ENCODE measurements at places on chromosomes 6 and 20. TPM values are rescaled to one million over a fixed set of nuclear protein-coding genes. Genes with fewer than 3 reads are reported as not detected.

Gene SLC22A23
- total RNA-seq, result 13.9 TPM

Gene RFX6
- not detected for total RNA-seq

Gene TRIM40
- total RNA-seq, result not detected

Gene ENPP3
- 0.81 TPM for total RNA-seq

Gene MRAP2
- total RNA-seq, result 0.49 TPM

Gene ACTL10
- 2.4 TPM for total RNA-seq

Gene HECA
- 13.5 TPM for total RNA-seq

Gene MATN4
- not detected for total RNA-seq

Gene ME1
- total RNA-seq, result 21.7 TPM

Gene FAM209B
- not detected for total RNA-seq

Gene SDHAF4
- total RNA-seq, result 12.5 TPM

Gene VSX1
- not detected for total RNA-seq

Gene LTB
- not detected for total RNA-seq

Gene CSNK2A1
- total RNA-seq, result 93.0 TPM

Gene C6orf118
- total RNA-seq, result not detected

Gene SLC32A1
- total RNA-seq, result not detected

Gene SRC
- 18.1 TPM for total RNA-seq

Gene ZC2HC1B
- not detected for total RNA-seq

Gene MPIG6B
- total RNA-seq, result not detected

Gene PRPH2
- 0.97 TPM for total RNA-seq

Gene ERMARD
- total RNA-seq, result 14.1 TPM

Gene HSPA12B
- total RNA-seq, result 1.1 TPM

Gene ECT2L
- under 0.01 TPM for total RNA-seq

Gene GSTA3
- not detected for total RNA-seq

Gene SCRT2
- not detected for total RNA-seq

Gene FBXO5
- 7.6 TPM for total RNA-seq

Gene FOXA2
- total RNA-seq, result not detected

Gene WFDC10B
- total RNA-seq, result not detected

Gene C6orf15
- total RNA-seq, result not detected

Gene C20orf173
- not detected for total RNA-seq

Gene TGM2
- total RNA-seq, result 85.5 TPM

Gene HTR1E
- total RNA-seq, result not detected

Gene CD109
- total RNA-seq, result 13.4 TPM

Gene GLP1R
- not detected for total RNA-seq

Gene KIF25
- total RNA-seq, result not detected

Gene GPX5
- not detected for total RNA-seq

Gene OR12D3
- total RNA-seq, result not detected

Gene CD83
- 0.16 TPM for total RNA-seq

Gene DEK
- total RNA-seq, result 37.7 TPM

Gene KCTD20
- total RNA-seq, result 57.5 TPM

Gene NHSL1
- 10.5 TPM for total RNA-seq

Gene C20orf144
- not detected for total RNA-seq

Gene STK4
- total RNA-seq, result 19.8 TPM

Gene TREML4
- not detected for total RNA-seq

Gene THBS2
- total RNA-seq, result 586 TPM

Gene TTI1
- 11.8 TPM for total RNA-seq

Gene CRISP3
- total RNA-seq, result not detected

Gene FAXC
- total RNA-seq, result not detected

All from cardiac atrium fibroblast (primary cell).